CD4-positive, alpha-beta T cell treated with Interleukin-6 for 4 hours (primary cell): ENCODE measurements at places on chromosomes 7 and 10.

- DNase-seq: no peak
These were observed 133.6 kb upstream of the COL1A2 start for GRCh38 chr7:94261067-94261466.

DNA sequence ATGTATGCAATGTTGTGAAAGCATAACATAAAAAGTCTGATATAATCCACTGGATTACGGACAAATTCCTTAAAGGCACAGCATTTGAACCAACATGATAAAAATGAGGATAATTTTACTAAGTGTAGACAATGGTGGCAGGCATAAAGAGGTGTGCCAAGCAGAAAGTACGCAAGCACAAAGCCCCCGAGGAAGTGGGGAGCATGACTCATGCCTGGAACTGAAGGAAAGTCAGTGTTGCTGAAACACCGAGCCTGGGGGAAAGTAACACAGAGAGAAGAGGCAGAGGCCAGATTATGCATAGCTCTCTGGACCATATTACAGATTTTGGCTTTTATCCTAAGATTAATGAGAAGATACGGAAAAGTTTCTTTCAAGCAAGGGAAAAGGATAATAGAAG is 490.0 kb upstream of the PHF14 start:
- DNase-seq: no peak

- no peak for DNase-seq
These were observed 59.2 kb downstream of the CLEC2L start for GRCh38 chr7:139582671-139583155.

DNA sequence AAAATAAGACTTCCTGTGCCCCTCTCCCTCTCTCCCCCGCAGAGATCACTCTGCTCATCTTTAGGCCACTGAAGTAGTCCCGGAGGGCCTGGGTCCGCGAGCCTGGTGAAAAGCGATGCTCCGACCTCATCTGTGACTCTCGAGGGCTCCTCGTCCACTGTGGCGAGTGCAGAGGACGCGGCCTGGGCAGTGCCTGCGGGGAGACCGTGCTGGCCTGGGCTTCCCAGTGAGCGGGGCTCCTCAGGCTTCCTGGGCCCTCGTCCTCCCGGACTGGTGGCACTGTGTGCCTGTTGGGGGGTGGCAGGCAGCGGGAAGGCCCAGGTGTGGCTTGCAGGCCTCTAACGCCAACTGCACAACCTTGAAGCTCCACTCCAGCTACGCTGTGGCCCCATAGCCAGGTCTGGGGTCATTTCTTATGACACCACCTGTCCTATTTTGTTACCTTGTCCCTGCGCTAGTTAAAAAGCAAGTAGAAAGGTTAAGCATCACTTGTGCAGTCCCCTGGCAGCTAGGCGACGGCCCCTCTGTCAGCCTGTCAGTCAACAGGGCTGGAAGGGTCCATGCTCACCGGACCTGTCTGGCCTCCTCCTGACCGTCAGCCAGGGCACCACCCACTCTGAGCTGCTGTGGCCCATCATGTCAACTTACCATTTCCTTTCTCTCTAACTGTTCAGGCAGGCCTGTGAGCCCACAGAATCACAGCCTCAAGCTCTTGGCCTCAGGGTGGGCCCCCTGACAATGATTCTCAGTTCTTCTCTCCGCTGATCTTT is 20.5 kb downstream of the MNX1 start:
- no peak for DNase-seq

DNA sequence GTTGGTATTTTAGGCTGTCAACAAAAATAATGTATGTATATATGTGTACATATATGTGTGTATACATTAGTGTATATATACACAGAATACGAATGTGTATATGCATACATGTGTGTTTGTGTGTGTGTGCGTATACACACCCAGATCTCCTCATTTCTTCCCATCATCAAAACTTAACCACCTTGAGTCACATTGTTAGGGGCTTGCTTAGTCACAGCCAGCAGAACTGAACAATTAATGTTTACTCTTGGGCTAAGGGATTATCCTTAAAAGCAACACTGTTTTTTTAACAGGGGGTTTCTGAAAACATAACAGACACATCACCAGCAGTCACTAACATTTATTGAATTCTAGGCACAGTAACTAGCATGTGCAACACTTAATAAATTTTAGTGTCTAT is 83.0 kb upstream of the ASAH2 start:
- DNase-seq: no peak

DNA sequence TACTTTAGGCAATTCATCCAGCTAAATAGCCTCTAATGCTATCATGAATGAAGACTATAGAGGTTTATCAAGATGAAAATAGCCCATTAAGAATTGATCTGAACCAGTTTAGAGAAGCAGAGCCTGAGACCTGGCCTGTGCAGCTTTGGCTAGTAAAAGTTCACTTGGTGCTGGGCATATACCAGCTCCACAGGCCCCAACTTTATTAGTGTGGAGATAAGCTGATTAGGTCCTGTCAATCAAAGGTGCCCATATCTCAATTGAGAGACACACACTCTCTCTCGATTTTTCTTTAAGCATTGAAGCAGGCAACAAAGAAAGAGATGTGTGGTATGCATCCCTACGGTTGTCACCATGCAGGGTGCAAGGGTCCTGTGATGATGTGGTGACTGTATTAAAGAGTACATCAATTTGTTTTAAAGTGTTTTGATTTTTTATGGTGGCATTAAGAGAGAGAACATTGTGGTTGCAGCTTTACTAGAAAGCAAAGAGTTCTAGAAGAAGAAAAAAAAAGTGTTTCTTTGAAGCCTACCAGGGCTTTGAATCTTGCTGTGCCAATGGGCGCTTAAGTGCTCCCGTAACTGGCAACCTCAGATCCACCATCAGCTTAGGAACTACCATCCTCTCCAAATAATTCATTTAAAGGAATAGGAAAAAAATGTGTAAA is 111.6 kb downstream of the VTI1A start:
- DNase-seq: no peak

DNA sequence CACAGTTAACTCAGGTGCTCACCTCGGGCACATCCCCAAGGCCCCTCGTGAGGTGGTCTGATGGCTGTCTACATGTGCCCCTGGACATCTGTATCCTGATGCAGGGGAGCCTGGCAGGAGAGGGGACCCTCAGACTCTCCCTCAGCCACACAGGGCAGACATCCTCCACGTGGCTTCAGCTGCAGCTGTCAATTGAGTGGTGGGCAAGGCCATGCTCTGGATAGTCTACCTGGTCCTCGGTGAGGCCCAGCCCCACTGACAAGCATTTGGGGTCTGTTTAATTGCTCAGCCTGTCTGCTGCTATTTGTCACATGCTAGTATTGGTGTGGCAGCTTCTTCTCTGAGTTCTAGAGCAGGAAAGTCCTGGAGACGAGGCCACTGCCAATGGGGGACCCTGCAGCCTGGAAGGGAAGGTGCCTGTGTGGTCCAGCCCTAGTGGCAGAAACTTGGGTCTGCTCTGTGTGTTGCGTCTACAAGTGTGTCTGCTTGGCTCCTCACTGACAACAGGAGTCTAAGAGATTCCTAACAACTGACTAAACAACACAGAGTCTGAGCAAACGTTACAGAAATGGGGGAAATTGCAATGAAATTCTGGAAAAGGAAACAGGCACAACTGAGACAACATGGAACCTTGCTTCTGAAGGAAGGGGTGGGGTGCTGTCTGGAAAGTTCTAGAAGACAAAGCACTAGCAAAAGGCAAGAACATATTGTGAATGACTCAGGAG is 59.3 kb upstream of the IGFBP3 start:
- DNase-seq: no peak

GRCh38 chr7:76260171-76260703 is 42.2 kb upstream of the HSPB1 start:
- DNase-seq: peak; percentile 36

- no peak for DNase-seq
These were observed 7.4 kb upstream of the C10orf67 start for GRCh38 chr10:23351926-23352519.

GRCh38 chr10:64732372-64732957 is 1211.3 kb downstream of the REEP3 start:
- DNase-seq: no peak

GRCh38 chr7:101453617-101454016 is 90.9 kb downstream of the COL26A1 start:
- DNase-seq: no peak

DNA sequence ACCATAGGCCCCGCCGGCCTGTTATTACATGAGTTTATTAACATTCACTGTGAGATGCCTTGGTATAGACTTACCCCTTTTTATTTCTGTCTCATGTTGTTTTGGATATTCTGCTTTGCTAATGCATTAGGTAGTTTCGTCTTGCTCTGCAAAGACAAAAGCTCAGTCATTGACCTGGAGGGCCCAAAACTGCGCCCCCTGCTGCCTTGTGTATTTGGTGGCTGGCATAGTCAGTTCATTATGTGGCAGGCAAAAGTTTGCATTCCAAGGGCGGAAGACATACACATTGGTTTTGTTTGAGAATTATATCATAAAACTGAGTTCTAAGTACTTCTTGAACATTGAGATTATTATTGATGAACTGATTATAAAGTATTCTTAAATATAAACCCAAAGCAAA is 372.5 kb downstream of the SDK1 start:
- peak; percentile 71 for DNase-seq

DNA sequence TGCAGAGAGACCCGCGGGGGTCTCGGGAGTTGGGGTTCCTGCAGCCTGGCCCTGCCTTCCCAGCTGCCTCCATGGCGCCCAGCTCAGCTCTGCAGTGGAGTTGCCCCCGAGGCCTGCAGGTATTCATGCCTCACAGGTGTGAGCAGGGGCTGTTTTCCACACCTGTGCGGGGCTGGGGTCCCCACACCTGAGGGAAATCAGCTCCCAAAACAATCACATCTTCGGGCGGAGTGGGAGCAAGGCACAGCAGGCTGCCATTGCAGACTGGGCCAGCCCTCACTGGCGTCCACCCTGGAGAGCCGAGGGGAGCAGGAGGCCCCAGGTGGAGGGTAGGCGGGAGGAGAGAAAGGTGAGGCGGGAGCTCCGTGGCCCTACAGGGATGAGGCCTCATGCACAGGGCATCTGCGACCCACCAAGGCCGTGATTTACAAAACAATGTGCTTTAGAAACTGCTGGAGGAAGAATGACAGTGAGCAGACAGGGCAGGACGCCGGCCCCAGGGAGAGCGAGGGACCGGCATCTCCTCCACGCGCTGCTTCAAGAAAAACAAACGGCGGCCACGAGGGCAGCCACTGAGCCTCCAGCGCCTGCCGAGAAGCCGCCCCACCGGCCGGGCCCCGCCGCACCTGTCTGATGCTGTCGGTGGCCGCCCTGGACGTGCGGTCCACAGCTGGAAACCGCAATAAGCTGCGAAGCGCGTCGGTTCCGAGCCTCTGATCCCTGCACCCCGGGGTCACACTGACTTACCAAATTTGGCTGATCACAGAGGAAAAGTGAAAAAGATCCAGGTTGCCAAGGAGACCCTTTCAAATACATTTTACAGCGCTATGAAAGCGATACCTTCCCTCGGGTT is 53.0 kb upstream of the PDGFA start:
- no peak for DNase-seq

DNA sequence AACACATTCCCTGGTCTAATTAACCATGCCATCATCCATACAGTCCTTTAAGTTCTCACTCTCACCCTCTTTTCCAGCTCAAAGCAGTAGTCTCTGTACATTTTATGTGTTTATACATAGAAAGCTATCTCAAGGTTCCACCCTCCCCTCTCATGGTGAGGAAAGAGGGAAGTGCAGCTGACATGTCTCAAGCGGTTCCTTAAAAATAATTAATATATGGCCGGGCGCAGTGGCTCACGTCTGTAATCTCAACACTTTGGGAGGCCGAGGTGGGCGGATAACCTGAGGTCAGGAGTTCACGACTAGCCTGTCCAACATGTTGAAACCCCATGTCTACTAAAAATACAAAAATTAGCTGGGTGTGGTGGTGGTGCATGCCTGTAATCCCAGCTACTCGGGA is 36.7 kb downstream of the ZC3HAV1 start:
- no peak for DNase-seq

DNA sequence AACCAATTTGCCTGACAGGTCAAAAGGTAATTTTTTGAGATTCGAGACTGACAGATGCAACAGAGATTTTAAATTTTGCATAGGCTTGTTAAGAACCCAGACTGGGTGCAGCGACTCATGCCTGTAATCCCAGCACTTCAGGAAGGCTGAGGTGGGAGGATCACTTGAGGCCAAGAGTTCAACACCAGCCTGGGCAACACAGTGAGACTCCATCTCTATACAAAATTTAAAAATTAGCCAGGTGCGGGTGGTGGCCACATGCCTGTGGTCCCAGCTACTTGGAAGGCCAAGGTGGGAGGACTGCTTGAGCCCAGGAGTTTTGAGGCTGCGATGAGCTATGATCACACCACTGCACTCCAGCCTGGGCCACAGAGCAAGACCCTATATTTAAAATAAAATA is 34.6 kb downstream of the AMZ1 start:
- no peak for DNase-seq
